Cortex of kidney (tissue), 1 donor: ENCODE measurements at places on chromosomes 7 and 10.

GRCh38 chr10:114166043-114166442 is 8.0 kb downstream of the CCDC186 start:
- DNase-seq = no peak

DNA sequence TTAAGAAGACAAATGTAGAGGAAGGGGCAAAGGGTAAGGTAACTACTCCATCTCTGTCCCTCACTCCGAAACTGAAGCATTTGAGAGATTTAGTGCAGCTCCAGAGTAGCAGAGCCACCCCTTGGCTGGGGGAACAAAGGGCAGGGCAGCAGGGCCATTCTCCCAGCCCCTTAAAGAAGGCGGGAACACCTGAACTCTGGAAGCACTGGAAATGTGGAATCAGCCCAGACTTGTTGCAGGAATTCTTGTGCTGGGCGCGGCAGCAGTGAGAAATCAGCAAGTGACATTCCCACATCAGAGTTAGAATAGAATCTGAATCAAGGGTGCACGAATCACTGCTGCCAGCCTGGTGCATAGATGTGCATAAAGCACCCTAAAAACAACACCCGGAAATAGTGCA is 34.4 kb upstream of the GRM8 start:
- DNase-seq = no peak

DNA sequence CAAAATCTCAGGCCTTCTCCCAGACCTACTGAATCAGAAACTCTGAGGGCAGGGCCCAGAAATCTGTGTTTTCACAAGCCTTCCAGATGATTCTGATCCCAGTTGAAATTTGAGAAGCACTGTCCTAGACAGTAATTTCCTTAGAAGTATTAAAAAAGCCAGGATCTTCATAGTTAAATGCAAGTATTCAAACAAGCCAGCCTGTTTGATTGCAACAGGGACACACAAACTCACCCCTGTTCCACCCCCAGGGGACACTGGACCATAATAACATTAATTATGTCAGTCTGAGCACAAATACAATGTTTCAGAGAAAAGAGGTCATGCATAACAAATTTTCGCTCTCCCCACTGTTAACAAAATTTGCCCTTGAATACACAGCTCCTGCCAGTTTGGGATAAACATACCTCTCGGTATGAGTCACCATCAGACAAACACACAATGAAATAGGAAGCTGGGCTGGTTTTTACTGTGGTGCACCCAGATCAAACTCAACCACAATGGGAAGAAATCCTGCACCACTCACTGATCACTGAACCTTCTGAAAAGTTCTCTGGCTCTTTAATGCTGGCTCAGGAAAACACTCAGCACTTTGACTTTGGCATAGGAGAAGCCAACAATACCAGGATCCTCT is 34.3 kb downstream of the ABLIM1 start:
- DNase-seq = no peak

GRCh38 chr10:5971886-5972285 is 5.5 kb downstream of the IL15RA start:
- DNase-seq = no peak

- DNase-seq = no peak
Observed at GRCh38 chr7:132105096-132105495, 471.2 kb downstream of the PLXNA4 start.

DNA sequence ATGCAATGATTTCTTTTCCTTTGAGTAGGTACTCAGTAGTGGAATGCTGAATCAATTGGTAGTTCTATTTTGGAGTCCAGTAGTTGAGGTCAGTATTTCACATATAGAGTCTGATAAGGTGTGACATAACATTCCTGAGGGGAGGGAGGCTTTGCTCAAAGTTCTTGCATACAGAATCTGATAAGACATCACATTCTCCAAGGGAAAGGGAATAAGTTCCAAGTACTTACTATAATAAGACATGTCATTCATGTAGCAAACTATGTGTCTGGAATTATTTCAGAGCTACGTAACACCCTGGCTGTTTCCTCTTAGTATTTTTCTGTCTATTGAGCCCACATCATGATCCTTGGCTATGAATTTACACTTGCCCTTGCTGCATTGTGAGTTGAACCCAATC is 74.3 kb upstream of the POM121L12 start:
- no peak for DNase-seq

DNA sequence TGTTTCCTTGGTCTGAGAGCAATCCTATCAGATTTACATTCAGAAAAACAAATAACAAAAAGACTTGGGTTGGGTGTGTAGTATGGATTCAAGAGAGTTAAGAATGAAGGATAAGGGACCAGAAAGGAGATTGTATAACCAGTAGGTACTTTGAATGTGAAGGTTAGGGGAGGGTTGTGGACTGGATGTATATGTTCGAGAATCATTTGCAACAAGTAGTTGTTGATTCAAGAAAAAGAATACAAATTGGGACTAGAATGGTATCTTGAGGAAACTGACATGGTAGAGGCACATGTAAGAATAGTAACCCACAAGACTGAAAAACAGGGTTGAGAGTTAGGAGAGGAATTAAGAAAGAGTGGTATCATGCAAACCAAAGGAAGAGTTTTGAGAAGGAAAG is 240.0 kb upstream of the PPP1R3A start:
- no peak for DNase-seq

GRCh38 chr10:73110345-73110849 is at the start of gene NUDT13:
NUDT13 (plus strand) TSS chr10:73110455; CDS start chr10:73114366, 3,911 bp downstream.
- DNase-seq = no peak

GRCh38 chr7:15306296-15306695 is 255.5 kb downstream of the AGMO start:
- no peak for DNase-seq

DNA sequence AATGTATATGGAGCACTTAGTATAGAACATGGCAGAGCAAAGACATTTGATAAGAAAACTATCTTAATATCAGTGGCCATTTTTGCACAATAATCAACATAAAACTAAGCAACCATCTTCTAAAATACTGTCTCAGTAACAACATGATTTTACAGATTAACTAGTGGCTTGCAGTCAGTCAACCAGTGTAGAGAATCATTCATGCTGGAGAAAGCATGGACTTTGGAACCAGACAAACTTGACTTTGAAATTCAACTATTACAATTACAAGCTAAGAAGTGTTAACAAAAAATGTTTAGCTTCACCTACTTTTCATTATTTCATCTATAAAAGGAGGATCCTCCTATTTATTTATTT is 27.7 kb downstream of the CUBN start:
- DNase-seq = no peak

GRCh38 chr7:71221549-71221948 is 89.6 kb downstream of the GALNT17 start:
- no peak for DNase-seq

- DNase-seq = no peak
Observed at GRCh38 chr7:44085546-44085945, 3.2 kb upstream of the POLM start.

DNA sequence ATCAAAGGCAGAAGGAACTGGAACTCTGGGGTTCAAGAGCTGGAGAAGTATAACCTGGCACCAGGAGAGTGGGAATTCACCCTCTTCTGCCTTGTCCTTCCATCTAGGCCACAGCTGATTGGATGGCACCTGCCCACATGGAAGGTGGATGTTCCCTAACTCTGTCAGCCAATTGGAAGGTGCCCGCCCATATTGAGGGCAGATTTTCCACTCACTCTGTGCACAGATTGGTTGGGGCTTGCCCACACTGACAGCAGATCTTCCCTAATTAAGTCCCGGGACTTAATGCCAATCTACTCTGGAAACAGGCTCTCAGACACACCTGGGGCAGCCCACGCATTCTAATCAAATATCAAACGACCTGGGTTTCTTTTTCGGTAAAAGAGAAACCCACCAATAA is 1142.3 kb upstream of the CELF2 start:
- no peak for DNase-seq

DNA sequence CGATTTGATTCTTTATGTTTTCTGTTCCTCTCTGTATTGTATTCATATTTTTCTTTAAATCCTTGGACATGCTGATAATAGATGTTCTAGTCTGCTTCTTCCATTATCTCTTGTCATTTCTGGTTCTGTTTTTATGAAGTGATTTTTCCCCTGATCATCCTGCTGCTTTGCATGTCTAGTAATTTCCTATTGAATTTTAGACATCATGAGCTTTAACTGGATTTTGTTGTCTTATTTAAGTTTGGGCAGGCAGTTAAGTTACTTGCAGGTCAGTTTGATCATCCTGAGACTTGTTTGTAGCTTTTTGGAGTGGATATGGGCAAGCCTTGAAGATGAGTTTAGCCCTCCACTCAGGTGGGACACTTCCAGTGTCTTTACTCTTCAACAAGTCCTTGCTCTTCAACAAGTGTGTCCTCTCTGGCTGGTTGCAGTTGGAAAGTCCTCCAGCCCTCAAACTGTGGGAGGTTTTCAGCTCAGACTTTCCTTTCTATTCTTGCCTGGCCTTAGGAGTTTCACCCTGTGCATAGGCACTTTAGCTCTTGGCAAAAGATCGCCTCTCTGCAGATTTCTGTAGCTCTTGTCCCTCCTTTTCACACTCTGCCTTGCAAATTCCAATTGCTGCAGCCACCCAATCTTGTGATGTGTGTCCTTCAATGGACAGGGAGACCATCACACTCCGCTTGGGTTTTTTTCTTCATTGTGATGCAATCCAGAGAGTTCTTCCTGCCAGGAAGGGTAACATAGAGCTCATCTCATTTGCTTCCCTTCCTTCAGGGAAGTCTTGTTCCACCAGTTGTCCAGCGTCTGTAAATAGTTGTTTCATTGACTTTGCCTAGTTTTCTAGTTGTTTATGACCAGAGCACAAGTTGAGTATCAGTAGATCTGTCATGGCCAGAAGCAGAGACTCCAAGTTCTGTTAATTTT is 197.2 kb upstream of the SH2B2 start:
- DNase-seq = no peak

- DNase-seq = no peak
Observed at GRCh38 chr10:14635043-14635710, 139.5 kb downstream of the FAM107B start.

DNA sequence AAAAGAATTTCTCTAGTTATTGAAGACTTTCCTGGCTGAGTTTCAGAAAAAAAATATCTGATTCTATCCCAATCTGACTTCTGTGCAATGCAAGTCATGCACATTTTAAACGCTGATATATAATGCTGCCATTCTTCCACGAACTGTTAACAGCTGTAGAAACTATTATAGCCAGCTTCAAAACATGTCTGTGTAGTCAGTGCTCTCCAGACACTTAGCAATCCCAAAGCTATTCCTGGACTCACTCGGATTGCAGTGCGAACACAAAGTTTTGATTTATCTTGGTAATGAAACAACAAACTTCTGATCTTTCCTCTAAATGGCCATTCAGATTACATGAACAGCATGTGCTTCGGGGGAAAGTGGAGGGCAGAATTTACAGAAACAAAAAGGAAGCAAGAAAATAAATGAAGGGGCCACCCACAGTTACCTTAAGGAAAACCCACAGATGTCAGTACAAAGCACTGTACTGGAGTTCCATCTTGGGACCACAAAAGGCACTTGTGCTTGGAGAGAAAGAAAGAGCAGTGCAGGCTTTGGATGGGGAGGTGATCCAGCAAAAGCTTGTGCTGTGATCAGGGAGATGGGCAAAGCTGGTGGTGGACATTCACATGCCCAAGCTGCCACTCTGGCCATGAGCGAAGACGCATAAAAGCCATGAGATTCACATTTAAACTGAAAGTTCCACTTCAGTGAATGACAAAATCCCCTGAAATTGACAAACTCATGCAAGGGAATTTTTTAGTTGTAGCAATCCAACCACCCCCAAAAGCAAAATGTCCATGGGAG is 32.1 kb upstream of the ADO start:
- DNase-seq = no peak

DNA sequence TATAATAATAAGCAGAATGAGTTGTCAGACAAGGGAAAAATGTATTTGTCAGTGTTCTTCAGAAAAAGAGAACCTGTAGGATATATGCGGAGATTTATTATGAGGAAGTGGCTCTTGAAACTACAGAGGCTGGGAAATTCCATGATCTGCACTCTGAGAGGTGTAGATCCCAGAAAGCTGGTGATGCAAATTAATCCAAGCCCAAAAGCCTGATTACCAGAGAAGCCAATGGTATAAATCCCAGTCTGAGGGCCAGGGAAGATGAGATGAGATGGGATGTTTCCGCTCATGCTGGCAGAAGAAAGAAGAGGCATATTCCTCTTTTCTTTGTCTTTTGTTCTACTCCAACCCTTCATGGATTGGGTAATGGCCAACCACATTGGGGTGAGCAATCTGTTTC is 732.8 kb upstream of the IGFBP3 start:
- DNase-seq = no peak

GRCh38 chr7:89554209-89554608 is 600.1 kb upstream of the STEAP1 start:
- DNase-seq = no peak

DNA sequence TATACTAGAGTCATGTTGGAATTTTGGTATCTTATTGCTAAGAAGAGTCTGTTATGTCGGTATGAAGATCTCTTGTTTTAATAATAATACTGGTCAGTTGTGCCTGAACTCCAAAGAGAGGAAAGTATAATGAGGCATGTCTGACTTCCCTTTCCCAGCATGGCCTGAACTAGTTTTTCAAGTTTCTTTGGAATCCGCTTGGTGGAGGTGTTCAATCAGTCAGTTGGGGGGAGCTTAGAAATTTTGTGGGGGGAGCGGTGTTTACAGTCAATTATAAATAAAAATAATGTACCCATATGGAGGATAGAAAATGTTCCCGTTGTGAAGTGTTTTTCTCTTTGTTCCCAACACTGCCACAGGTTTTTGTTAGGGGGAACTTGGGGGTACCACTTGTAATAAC is 1.5 kb upstream of the TRDMT1 start:
- DNase-seq = no peak

DNA sequence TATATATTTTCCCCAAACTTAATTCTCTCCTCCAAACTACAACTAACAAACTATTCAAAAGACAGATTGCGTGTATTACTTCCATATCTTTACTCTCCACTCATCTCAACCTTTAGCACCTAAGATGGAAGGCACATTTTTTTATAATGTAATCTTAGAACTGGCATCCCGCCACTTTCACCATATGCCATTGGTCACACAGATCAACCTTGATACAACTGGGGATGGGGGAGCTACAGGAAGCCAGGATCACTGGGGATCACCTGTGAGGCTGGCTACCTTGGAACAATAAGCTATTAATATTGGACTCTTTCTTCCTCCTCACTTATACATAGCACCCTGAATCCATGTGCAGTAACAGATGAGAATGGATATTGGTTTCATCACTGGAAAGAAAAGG is 469.6 kb upstream of the LRRN3 start:
- DNase-seq = no peak

DNA sequence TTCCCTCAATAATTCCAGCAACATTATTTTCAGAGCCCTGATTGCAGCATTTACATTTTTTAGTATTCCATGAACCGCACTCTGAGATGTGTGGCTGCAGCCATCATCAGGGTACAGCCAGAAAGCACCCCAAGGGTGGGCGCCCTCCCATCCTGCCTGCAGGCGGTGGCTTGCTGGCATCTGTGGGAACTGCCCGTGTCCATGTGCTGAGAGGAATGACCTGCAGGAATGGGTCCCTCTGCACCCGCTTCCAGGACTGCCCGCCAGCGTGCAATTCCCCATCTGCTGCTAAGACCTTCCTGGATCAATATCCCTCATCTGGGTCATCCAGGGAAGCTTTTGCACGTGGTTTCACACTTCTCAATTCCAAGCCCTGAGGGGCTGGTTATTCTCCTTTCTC is 32.8 kb upstream of the NUB1 start:
- no peak for DNase-seq
